ENCODE measurements at places on chromosomes 6 and 20. TPM values are rescaled to one million over a fixed set of nuclear protein-coding genes. Genes with fewer than 3 reads are reported as not detected.

CD24 gene
- total RNA-seq, result 1,048 TPM

- DNase-seq, result no peak
These were observed 56.5 kb downstream of the MOXD1 start for GRCh38 chr6:132344811-132345210.

CFAP61 gene
- 3.1 TPM for total RNA-seq

GRCh38 chr20:57548177-57549058, 12.5 kb upstream of the PCK1 start:
- no peak for DNase-seq

ATF6B gene
- 15.4 TPM for total RNA-seq

DNA sequence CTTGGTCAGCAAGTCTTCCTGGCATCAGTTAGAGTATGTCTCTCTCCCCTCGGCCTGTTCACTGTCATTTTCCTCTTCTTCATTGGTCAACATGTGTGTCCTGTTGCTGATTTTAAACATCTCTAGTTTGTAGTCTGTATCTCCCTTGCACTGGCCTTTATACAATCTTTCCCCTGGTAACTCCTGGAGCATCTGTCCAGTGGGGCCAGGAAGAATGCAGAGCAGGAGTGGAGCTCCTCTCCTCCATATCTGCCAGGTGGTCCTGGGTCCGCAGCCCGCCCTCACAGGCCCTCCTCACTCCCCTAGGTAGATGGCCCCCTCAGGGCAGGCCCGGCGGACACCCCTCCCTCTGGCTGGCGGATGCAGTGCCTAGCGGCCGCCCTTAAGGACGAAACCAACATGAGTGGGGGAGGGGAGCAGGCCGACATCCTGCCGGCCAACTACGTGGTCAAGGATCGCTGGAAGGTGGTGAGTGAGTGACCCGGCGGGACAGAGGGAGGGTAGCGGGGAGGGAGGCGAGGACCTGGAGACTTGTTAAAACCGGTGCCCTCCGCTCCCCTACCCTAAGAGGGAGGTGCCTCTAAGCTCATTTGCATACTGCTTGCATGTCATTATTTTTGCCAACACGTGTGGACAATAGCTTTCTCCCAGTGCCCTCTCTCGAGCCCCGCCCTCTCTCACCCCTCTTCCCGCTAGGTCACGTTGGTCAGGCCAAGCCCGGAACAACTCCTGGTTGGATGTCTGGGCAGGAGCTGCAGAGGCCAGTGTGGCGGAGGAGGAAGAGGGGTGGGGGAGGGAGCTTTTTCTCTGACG, 3.2 kb downstream of the TTBK1 start:
- peak; percentile 89 for DNase-seq

- DNase-seq, result no peak
These were observed 151.7 kb downstream of the PREX1 start for GRCh38 chr20:48676125-48676524.

SLC26A8 gene
- 5.3 TPM for total RNA-seq

UBE2C gene
- total RNA-seq, result 6.9 TPM

DNA sequence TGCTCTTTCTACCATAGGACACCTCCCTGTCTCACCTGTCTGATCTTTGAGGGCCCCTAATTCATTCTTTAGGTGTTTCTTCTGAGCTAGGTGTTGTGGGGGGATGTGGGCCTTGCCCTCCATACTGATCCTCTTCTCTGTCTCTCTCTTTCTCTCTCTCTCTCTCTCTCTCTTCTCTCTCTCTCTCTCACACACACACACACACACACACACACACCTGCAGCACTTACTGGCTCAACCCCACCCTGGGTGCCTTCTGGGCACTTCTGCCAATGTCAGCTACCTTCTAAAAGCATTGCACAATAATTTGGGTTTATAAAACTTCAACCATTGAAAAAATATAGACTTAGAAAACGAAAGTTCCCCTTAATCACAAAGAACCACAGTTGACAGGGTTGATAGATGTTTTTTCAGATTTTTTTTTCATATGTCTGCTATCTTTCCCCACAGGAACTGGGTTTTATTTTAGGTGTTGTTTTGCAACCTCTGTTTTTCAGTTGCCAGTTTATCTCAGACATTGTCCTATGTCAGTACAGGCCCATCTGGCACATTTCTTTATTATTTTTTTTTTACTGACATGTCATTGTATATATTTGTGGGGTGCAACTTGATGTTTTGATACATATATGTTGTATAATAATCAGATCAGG, 28.1 kb downstream of the PKIG start:
- DNase-seq, result no peak

GRCh38 chr6:105651969-105652368, 249.1 kb upstream of the PREP start:
- DNase-seq, result no peak

DNA sequence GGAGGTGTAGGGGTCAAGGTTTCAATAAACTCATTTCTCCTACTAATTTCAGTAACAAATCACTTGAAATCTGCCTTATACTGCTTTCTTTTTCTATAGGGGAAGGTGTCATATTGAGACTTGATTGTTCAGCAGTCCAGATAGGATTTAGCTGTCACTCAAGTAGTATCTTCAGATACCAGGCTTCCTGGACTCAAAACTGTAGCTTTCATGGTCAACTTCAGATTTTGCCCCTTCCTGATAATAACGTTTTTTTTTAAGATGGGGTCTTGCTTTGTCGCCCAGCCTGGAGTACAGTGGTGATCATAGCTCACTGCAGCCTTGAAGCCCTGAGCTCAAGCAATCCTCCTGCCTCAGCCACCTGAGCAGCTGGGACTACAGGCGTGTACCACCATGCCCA, 77.8 kb downstream of the JAG1 start:
- DNase-seq, result no peak

- DNase-seq, result no peak
These were observed 35.9 kb upstream of the MYB start for GRCh38 chr6:135145063-135145800.
